ENCODE measurements at places on chromosomes 6 and 20. TPM values are rescaled to one million over a fixed set of nuclear protein-coding genes. Genes with fewer than 3 reads are reported as not detected.

- DNase-seq, result no peak
These were observed 33.4 kb upstream of the IL17A start for GRCh38 chr6:52152711-52153160.

- no peak for DNase-seq
These were observed 163.2 kb upstream of the TAB2 start for GRCh38 chr6:149154261-149154821.

GRCh38 chr6:134614606-134615485 lies 296.9 kb upstream of the SGK1 start:
- no peak for DNase-seq

Gene CNR1
- 1.0 TPM for total RNA-seq

GRCh38 chr6:11212664-11213063 lies 19.8 kb downstream of the NEDD9 start:
- no peak for DNase-seq

Gene GCNT2
- 4.7 TPM for total RNA-seq

Gene EPB41L1
- total RNA-seq, result 8.5 TPM

GRCh38 chr20:59463541-59463940 lies 140.8 kb upstream of the PHACTR3 start:
- no peak for DNase-seq

DNA sequence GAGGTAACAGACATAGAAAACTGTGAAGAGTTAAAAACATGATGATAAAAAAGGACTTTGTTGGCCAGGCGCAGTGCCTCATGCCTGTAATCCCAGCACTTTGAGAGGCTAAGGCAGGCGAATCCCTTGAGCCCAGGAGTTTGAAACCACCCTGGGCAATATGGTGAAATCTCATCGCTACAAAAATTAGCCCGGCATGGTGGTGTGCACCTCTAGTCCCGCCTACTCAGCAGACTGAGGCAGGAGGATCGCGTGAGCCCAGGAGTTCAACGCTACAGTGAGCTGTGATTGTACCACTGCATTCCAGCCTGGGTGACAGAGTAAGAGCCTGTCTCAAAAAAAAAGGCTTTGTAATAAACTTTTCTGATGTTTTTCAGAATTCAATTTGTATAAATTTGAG lies 60.1 kb downstream of the GFOD1 start:
- no peak for DNase-seq

DNA sequence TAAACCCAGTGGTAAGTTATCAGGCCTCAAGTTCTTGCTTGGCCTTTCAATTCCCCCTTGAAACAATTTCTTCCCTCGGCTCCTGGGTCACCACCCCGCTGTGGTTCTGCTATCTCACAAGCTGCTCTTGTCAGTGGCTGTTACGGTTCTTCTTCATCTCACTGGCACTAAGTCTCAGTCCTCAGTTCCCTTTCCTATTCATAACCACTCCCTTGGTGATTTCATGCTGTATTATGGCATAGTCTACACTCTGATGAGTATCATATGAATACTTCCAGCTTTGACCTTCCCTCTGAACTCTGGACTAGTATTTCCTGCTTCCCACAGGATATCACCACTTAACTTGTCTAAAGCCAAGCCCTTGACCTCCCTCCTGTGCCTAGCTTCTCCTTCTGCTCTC lies 7.9 kb downstream of the TAAR1 start:
- no peak for DNase-seq

Gene NRM
- total RNA-seq, result 7.8 TPM

- no peak for DNase-seq
These were observed 69.1 kb upstream of the TOP1 start for GRCh38 chr20:40959325-40960092.

Gene TUBB2B
- 104 TPM for total RNA-seq

- peak; percentile 63 for DNase-seq
These were observed 166.4 kb upstream of the PRND start for GRCh38 chr20:4555188-4555890.

GRCh38 chr6:108009894-108010293 lies 51.9 kb upstream of the SEC63 start:
- DNase-seq, result no peak

Gene TRIM40
- not detected for total RNA-seq

DNA sequence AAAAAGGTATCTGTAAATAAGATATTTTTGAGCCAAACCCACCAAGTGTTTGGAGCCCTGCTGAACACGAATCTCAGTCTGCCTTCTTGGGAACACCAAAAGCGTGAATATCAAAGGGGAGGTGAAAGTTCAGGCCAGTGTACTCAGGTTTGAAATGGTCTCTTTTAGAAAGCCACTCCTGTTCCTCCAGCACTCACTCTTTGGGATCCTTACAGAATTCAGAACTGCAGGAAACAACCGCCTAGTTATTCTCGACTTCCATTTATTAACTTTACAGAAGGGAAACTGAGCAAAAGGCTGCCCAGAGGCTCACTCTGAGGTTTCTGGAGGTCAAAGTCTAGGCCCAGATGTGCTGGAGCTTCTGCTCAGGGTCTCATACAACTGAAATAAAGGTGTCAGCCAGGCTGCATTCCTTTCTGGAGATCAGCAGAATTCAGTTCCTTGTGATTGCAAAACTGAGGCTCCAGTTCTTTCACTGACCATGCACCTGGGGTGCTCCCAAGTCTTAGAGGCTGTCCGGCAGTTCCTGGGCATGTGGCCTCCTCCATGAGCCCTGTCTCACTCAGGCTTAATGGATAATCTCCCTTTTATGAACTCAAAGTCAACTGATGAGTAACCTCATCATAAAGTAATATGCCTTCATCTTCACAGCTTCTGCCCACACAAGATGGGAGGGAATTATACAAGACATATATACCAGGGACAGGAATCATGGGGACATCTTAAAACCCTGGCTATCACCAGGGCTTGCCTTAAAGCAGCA lies 65.5 kb upstream of the TNFAIP3 start:
- DNase-seq, result no peak

Gene TRAPPC3L
- not detected for total RNA-seq

Gene VGLL2
- not detected for total RNA-seq

DNA sequence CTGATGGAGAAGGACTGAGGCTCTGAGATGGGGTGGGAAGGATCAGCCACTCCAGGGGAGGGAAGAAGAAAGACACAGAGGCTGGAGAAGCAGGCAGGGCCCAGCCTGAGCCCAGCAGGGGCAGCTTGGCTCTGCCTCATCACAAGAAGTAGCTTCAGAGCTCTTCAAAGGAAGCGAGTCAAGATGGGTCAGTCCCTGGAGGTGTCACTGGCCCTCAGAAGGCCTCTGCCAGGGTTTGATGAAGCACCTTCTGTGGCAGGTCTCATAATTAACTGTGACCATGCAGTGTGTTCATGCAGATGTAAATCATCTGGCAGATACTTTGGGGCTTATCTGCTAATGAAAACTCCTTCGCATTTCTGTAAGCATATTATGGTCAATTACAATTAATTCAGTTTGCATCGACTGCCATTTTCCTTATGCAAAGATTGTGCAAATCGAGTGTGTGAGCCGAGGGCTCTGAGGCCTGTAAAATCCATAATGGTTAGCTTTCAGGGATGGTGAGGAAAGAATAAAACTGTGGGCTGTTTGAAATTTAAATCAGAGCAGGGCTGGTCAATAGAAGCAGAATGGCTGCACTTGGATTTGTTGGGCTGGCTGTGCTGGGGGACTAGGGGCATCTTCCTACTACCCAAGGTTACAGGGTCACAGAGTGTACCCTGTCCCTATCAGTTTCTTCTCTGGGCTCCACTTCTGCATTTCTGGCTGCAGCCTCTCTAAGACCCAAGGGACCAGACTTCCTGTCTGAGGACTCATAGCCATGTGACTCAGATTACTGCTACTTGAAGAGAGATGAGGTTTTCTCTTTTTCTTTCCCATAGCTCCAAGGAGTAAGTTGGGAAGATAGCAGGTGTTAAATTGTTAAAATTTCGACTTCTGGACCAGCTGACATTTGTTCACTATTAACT lies 376.6 kb downstream of the DHX35 start:
- no peak for DNase-seq

GRCh38 chr20:17872434-17872833 lies 96.2 kb downstream of the SNX5 start:
- DNase-seq, result no peak

- DNase-seq, result no peak
These were observed 186.7 kb upstream of the PMEPA1 start for GRCh38 chr20:57896563-57896962.

- no peak for DNase-seq
These were observed 30.9 kb downstream of the TMEM200A start for GRCh38 chr6:130396722-130397121.

DNA sequence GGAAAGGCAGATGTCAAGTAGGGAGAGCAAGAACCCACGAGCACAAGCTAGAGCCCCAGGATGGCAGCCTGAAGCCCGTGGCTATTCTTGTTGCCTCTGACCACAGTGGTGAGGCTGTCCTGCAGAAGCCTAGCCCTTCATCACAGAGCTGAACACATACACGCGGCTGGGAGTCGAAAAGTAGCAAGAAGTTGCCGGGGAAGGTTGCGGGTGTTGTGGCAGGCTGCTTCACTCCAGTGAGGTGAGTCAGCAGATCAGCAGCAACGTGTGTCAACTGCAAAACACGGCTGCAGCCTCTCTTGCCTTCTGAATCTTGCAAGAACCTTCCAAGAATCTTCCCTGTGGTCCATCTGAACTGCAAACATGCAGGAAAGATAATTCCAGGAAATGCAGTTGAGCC lies 10.6 kb upstream of the STX16 start:
- DNase-seq, result peak; percentile 45

Gene HTR1E
- total RNA-seq, result not detected

DNA sequence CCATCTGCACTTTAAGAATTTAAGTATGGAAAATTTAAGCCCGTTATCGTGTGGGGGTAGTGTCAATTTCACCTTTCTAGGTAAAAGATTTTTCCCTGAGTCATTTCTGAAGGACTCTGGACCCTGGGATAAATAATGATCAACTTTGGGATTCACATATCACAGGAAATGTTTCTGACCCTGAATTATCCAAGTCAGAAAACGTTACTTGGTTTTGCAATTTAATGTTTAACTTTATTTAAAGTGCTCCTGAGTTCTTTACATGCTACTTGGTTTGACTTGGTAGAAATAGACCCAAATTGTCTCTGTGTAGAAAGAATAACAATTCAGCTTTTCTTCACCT lies 1.5 kb upstream of the SLC17A3 start:
- DNase-seq, result no peak

GRCh38 chr20:34834459-34834893 lies 9.0 kb upstream of the NCOA6 start:
- DNase-seq, result peak; percentile 10

GRCh38 chr6:88380618-88381288 lies 214.6 kb upstream of the CNR1 start:
- DNase-seq, result peak; percentile 36

Gene PI16
- total RNA-seq, result not detected

GRCh38 chr6:37041521-37041920 lies 36.1 kb downstream of the FGD2 start:
- no peak for DNase-seq

GRCh38 chr6:124769811-124770544 lies 192.3 kb upstream of the RNF217 start:
- DNase-seq, result no peak

- no peak for DNase-seq
These were observed 2.3 kb downstream of the NR2E1 start for GRCh38 chr6:108168090-108168463.

GRCh38 chr20:47210470-47210869 lies 146.0 kb downstream of the ZMYND8 start:
- no peak for DNase-seq

Gene EYS
- total RNA-seq, result not detected

DNA sequence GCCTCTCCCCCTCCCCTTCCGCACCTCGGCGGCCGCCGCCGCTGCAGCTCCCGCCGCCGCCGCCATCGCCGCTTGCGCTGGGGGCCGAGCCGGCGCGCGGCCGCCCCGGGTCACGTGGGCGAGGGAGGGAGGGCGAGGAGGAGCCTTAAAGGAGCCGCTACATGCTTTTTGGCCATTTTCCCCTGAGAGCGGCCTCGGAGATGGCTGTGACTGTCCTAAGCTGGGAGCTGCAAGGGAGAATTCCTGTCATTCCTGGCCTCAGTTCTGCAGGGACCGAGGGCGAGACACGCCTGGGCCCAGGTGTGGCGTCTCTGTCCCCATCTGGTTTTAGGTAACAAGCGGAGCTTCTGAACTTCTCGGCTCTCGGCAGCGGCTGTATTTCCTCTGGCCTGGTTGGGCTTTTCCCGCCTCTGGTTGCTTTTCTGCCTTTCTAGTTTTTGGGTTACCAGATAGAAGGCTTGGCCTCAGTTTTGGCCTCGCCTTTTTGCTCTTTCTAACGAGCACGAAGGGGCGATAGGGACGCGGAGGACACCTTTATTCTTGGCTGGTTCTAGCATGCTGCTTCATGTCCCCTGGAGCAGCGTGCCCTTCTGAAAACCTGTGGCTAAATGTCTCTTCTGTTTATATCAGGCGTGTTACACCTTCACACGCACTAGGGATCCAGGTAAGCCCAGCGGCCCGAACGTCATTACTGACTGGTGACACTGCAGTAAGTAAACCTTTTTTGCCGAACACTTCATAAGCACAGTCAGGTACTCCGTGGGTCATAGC lies at the start of gene EHMT2:
EHMT2 (minus strand) TSS at position 87 of the 771 bp plus-strand sequence; CDS start at position 66, 21 bp downstream.
- peak; percentile 94 for DNase-seq

DNA sequence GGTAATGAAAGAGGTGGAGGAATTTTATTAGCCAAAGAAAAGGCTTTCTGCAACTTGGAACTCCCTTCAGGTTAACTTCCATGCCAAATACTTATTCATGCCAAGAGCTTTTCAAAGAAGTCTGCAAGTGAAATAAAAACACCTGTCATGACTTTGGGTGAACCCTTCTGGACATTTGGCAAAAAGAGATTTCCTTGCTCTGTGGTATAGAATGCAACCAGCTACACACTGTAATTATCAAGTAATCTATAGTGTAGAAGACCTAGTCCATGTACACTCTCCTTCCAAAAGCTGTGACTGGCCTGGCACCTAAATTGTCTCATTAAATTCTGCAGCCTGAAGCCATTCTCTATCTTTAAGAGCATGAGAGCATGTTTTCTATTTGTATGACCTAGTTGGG lies 232.3 kb downstream of the COL12A1 start:
- no peak for DNase-seq

DNA sequence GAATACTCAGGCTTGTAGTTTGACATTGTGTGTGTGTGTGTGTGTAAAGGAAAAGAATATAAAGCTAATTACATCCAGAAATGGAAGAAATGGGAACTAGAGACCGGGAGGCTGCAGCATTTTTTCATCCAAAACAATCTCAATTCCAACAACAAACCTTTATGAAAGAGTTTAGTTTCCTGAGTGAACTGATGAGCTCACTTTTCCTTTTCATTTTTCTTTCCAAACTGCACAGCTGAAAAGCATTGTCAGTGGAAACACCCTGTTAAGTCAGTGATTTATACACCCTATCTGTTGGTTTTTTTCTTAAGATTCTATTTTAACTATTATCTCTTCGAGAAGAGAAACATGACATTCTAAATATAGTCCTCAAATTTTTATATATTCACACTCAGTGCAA lies 130.9 kb downstream of the RFPL4B start:
- no peak for DNase-seq

Gene BPI
- 0.09 TPM for total RNA-seq

- DNase-seq, result peak; percentile 10
These were observed 202.8 kb downstream of the BTBD9 start for GRCh38 chr6:38436726-38437465.

DNA sequence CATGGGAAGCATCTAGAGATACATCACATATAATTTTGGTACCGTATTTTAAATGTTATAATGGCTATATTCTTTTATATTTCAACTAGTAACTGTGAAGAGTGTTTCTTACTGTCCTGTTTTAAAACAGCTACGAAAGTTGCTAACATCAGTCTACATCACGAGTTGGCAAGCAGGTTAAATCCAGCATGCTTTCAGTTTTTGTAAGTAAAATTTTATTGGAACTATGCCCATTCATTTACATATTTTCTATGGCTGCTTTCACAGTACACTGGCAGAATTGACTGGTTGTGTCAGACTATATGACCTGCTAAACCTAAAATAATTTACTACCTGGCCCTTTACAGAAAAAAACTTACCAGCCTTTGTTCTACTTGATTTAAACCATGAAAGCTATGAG lies 478.1 kb downstream of the PHF3 start:
- no peak for DNase-seq

Gene GABRR1
- total RNA-seq, result not detected

Data from Daoy (cell line).